Fibroblast of skin of abdomen (primary cell): ENCODE measurements at places on chromosomes 12 and 14.
A peak's percentile ranks its signal among the peaks of the same experiment; 100 is the strongest.

- no peak for DNase-seq
These were observed 2.7 kb downstream of the TMTC3 start for GRCh38 chr12:88144546-88145468.

- no peak for DNase-seq
These were observed 117.8 kb downstream of the BTG1 start for GRCh38 chr12:92027701-92028440.

- DNase-seq = no peak
These were observed 147.5 kb downstream of the SLC38A6 start for GRCh38 chr14:61128382-61129167.

DNA sequence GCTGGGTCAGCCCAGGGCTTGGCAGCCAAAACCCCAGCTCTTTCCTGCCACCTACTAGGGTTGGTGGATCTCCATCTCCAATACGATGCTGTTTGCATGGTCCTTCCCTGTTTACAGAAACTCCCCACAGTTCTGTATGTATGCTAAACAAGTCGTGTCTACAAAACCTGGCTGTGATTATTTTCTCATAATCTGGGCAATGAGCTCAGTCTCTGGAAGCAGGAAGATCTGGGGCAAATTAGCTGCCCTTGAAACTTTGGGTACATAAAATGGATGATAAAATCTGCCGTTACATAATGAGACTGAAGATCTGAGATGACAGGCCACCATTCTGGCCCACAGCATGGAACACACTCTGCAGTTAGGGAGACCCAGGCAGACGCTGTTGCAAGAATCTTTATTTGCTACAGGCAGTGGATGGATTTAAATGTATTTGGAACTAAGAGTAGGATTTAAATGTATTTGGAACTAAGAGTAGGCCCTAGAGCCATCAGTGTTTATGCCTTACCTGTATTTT lies 31.7 kb downstream of the ACADS start:
- DNase-seq = no peak

DNA sequence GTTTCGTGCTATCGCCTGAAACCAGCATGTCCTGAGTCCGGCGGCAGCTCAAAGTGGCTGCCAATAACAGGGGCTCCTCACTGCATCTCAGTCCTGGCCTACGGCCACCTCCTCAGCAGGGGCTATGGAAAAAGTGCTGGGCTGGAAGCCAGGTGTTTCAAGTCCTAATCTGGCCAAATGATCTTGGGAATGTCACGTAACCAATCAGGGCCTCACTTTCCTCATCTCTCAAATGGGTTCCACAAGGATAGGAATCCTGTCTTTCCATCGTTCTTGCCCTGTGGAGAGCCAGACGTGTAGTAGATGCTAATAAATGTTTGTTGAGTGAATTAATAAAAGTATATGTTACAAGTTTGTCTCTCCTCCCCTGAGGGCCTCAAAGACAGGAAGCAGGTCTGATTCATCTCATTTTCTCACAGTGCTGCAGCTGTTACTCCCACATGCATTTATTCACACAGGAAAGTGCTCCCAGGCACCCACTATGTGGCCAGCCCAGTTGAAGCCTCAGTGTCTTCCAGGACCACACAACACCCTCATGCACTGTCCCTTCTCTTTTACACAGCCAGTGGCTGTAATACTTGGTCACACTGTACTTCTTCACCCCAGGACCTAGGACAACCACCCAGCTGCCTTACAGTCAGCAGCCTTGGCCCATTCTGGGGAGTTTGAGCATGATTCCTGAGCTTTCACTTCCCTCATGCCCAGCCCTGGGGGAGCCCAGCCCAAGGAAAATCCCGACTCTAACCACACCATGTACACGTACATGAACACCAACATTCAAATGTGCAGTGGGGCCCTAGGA lies 5.0 kb downstream of the CMKLR1 start:
- no peak for DNase-seq

- peak; percentile 60 for DNase-seq
These were observed 10.0 kb upstream of the IL22 start for GRCh38 chr12:68263366-68263765.

DNA sequence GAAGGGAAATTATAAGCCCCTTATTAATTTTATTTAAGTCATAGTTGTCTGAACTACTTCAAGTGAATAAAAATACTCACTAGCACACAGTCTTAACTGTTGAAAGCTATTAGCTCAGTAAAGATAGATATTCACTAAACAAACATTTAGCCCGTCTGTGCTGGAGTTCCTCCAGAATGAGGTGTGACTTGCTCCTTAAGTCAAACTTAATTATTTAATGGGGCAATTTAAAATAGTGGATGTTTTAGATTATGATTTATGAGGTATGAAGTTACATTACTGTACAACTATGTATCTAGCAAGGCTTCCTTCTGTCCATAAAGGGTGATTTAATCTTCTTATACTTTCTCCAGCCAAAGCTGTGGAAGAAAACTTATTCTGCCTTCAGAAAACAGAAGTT lies 414.0 kb upstream of the FLRT2 start:
- DNase-seq = peak; percentile 56

DNA sequence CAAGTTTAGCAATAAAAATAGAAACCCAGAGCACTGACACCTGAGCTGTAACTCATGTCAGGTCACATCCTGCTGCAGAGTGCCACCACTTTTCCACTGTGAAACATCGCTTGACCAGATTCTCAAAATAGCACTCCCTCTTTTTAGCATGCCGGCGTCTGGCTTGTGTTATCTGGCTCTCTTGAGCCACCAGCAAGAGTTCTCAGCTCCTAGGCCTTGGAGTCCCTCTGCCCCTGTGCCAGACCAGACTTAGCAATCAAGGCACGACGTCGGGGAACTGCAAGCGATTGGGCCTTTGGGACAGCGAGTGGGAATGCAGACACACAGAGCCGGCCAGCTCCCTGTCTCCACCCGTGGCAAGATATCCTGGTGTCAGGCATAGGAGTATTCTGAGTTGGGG lies 52.5 kb downstream of the SPIC start:
- DNase-seq = no peak

- no peak for DNase-seq
These were observed 4.5 kb upstream of the AQP2 start for GRCh38 chr12:49946086-49946485.

GRCh38 chr12:58470266-58471010 lies 449.9 kb downstream of the LRIG3 start:
- no peak for DNase-seq

- no peak for DNase-seq
These were observed 606 bp downstream of the CINP start for GRCh38 chr14:102362084-102362483.

GRCh38 chr14:52551696-52552062 lies 626 bp downstream of the TXNDC16 start:
- peak; percentile 9 for DNase-seq

GRCh38 chr12:132554845-132555630 lies 55.3 kb downstream of the LRCOL1 start:
- no peak for DNase-seq

GRCh38 chr12:69998011-69998410 lies 173.0 kb downstream of the MYRFL start:
- no peak for DNase-seq

DNA sequence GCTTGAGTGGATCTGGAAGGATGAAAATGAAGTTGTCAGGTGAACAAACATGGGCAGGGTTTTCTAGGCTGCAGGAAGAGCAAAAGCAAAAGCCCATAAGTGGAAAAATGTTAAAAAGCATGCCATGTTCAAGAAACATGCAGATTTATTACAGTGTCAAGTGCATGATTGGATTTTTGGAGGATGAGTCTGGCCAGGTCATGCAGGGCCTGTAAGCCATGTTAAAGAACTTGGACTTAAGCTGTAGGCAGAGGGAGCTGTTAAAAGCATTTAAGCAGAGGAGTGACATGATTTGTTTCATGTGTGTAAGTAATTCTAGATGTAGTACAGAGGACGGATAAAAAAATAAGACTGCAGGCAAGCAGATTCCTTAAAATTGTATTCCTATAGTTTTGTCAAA lies 16.3 kb upstream of the SINHCAF start:
- no peak for DNase-seq

DNA sequence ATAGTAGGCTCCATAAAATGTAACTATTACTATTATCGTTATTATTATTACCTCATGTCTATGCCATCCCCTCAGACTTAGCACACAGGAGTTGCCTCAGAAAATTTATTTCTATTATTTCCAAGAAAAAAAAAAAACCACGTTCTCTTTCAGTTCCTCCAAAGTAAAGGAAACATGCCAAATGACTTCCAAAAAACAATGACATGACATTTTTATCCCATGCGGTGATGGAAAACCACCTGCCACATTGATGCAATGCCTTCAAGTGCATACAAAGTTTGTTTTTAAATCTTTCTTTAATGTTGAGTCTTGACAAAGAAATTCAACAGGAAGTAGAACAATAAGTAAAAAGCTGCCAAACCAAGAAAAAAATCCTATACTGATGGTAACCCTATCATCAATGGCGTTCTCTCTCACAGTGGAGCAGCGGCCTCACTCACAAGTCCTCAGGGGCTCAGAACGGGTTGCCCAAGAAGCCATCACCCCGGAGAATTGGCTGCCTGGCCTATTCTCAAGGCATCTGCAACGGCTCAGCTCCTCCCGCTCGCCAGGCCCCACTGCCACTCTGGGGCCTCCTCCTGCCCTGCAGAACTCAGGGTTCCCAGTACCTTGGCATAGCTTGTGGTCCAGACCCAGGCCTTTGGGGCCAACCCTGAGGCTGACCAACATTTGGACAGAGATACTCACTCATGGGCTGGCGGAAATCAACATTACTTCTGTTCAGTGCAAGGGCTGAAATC lies 51.9 kb downstream of the SERPINA3 start:
- DNase-seq = no peak

DNA sequence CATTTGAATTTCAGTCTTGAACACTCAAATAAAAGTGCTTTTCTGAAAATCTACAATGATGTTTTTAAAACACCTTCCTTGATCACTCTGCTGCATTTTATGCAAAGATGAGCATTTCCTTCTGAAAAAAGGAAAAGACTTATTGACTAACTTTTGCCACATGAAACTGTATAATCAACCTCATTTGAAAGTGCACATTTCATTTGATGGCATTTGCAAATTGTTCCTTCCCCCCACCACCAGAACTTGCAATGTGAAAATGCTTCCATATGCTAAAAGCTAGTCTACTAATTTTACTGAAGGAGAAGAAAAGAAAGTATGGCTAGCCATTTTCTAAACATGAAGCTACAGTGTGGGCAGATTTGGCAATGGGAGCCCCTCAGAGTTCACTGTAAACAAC lies 159.2 kb downstream of the RAD51B start:
- DNase-seq = no peak

- DNase-seq = peak; percentile 46
These were observed 103.5 kb downstream of the SYNE2 start for GRCh38 chr14:63956326-63956725.

- DNase-seq = no peak
These were observed 181.9 kb upstream of the BMP4 start for GRCh38 chr14:54138354-54139038.

DNA sequence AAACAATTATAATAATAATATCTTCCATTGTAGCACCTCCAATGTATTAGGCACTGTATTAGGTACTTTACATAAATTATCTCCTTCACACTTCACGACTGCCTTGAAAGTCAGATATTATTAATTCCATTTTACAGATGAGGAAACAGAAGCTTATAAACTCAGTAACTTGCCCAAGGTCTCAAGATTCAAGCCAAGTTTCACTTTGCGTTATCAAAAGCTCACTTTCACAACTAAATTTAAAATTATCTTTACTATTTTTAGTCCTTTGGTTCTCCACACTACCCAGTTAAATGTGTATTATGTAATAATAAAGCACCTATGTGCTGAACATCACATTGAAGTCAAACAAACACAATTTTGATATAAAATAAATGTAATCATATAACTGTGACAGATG lies 55.8 kb downstream of the NUMB start:
- no peak for DNase-seq

DNA sequence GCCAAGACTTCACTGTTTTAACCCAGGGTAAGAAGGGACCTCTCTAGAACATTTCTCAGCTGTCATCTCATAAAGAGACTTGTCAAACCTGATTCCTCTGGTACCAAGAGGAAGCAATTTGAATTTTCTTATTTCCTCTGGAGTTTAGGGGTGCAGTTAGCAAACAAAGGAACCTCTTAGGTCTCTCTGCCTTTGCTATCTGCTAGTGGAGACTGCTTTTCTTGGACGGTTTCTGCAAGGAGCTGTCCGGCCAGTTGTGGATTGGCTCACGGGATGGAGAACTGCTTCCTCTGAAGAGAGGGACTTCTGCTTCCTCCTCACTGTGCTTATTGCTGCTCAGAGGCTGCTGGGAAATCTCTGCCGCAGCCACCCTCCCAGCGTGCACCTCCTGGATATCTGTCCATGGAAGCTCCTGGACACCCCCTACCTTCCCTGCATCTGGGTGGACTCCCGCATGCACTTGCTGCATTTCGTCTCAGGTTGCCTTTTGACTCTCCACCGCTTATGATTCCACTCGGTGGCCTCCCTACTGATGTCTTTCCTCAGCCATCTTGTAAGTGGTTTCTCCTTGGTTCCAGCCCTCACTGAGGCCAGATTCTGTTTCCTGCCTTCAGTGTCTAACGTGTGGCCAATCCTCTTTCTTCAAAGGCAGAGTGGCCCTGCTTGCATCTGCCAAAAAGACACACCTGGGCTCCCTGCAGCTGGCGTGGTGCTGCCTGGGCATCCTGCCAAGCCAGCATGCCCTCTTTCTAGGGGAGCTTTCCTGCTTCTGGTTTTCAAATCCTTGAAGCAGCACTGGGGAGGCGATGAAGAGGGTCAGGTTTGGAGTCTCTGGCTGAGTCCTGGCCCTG lies 187.3 kb downstream of the CHST11 start:
- no peak for DNase-seq

GRCh38 chr12:129614221-129614885 lies 289.5 kb downstream of the TMEM132D start:
- peak; percentile 64 for DNase-seq

DNA sequence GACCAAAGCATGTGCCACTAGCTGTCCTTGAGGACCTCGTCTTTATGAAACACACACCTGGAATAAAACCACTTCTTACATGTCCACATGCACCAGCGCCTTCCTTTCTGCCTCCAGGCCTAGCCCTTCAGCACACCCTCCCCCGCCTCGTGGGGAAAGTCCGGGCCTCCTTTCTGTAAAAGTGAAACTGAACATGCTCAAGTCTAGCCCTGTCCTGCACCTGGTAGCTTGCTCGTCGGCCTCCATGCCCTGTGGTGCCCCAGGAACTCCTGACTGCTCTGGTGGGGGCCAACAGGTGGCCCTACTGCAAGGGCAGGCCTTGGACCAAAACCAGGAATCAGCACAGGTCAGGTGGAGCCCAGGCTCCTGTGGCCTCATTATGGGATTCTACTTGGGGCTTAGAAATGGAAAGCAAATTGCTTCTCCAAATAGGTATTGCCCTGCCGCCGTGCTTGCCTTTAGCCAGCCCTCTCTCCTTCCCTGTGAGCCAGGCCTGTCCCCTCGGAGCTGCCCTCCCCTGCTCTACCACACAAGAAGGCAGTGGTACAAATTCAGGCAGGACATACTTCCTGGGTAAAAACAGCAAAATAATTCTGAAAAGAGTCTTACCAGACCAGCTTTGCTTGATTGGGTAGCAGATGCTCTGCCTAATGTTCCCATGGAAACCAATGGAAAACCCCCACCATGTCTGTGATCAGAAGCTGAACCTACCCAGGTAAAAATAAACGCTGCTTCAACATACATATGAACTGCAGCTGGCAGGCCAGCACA lies 43.5 kb downstream of the ERH start:
- DNase-seq = no peak
